ENCODE measurements at places on chromosomes 7 and 10. TPM values are rescaled to one million over a fixed set of nuclear protein-coding genes. Genes with fewer than 3 reads are reported as not detected.

The CYP2C18 gene
- not detected for polyA plus RNA-seq

The DOCK1 gene
- 21.2 TPM for polyA plus RNA-seq

The CUZD1 gene
- polyA plus RNA-seq = 0.22 TPM

The HOGA1 gene
- polyA plus RNA-seq = 0.28 TPM

The CPVL gene
- polyA plus RNA-seq = not detected

The OR6B1 gene
- not detected for polyA plus RNA-seq

The MRC1 gene
- not detected for polyA plus RNA-seq

The RAMP3 gene
- polyA plus RNA-seq = not detected

The KCTD7 gene
- 4.9 TPM for polyA plus RNA-seq

The GALNT17 gene
- not detected for polyA plus RNA-seq

The SPDYE6 gene
- polyA plus RNA-seq = not detected

The FAM241B gene
- polyA plus RNA-seq = 0.42 TPM

The EBF3 gene
- 0.15 TPM for polyA plus RNA-seq

The ICA1 gene
- not detected for polyA plus RNA-seq

The TNKS2 gene
- 14.4 TPM for polyA plus RNA-seq

The RAB19 gene
- not detected for polyA plus RNA-seq

The ANXA8 gene
- 4.0 TPM for polyA plus RNA-seq

The MCM10 gene
- polyA plus RNA-seq = 4.7 TPM

The SYCE1 gene
- polyA plus RNA-seq = not detected

The GOLGA7B gene
- not detected for polyA plus RNA-seq

The AGAP4 gene
- polyA plus RNA-seq = 3.1 TPM

The GATA3 gene
- polyA plus RNA-seq = not detected

Measured in GM23248 (cell line).